ENCODE measurements at places on chromosomes 11 and 22.

GRCh38 chr22:50206599-50206998 is 5.8 kb downstream of the SELENOO start:
- DNase-seq = peak; percentile 87

DNA sequence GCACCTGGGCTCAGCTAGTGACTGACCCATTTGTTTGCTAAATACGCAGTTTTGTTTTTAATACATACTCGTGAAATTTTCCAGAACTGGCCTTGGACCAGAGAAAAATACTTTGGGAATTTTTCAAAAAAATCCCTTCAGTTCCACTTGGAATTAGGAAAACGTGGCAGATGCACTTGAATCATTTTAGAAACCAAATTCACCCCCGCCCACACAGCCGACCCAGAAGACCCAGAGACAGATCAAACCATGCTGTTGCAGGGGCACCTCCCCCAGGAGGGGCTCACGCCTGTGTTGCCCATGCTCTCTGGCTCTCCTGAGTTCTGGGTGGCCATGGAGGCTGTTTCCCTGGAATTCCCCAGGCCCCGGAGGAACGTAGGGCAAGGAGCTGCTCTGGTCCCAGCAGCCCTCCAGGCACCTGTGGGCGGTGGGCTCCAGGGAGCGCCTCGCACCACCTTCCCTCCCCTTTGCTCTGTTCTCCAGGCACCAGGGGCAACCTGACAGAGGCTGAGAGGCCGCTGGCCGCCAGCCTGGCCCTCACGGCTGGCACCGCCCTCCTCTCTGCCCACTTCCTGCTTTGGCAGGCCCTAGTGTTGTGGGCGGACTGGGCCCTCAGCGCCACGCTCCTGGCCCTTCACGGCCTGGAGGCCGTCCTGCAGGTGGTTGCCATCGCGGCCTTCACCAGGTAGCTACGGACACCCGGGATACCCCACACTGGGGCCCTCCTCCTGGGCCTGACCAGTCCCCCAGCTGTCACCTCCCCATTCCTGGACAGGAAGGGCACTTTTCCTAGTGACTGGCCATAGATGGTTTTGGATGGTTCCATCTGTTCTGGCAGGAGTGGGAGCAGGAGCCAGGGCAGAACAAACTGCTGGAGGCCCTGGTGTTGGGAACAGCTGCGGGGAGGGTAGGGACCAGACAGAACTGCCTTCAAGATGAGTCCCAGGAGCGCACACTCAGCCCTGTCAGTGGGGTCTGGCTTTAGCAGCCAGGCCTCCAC is 3.3 kb upstream of the EPS8L2 start:
- no peak for DNase-seq

DNA sequence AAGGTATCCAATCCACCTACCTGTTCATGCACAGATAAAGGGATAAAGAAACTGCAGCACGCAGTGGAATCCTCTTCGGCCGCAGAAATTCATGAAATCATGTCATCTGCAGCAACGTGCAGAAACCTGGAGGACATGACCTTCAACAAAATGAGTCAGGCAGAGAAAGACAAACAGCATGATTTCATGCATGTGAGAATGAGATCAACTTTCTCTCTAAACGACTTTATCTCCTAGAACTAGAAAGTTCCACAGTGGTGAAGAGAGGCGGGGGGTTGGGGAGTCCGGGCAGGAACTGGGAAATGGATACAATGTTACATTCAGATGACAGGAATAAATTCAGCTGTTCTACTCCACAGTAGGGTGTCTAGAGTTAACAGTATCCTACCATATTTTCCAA is 9.9 kb downstream of the RGL4 start:
- DNase-seq = no peak

- no peak for DNase-seq
These were observed 282.5 kb downstream of the TBC1D22A start for GRCh38 chr22:47044722-47045535.

GRCh38 chr11:32839308-32839707 is 9.6 kb downstream of the PRRG4 start:
- no peak for DNase-seq

DNA sequence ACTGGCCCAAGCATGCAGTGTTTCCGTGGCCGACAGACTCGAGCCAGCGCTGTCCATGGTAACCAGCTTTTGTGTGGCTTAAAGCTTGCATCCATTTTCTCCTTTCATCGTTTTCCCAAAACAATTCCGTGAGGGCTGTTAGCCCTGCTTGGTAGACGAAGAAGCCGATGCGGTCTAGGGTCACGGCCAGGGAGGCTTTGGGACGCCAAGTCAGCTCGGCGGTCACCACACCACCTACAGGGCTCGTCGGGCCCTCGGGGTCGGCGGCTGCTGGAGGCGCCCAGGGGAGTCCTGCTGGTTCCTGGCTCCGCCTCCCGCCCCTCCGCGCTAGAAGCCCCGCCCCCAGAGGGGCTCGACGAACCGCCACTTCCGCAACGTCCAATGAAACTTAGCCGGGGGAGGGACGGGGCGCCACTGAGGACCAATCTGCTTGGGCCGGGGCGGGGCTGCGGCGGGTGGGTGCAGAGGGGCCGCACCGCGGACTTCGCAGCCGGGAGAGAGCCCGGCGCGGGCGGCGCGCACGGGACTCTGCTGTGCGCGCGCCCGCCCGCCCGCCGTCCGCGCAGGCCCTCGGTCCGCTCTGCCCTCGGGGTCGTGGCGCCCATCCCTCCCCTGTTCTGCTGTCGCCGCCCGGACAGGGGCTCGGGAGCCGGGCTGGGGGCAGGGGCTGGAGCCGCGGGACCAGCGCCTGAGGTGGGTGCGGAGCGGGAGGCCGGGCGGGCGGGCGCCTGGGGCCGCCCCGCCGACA is at the start of gene TIGD3:
TIGD3 (plus strand) TSS at position 487 of the 748 bp plus-strand sequence. CDS start 1,058 bp downstream, outside the sequence.
- DNase-seq = peak; percentile 99

- DNase-seq = no peak
These were observed 89.6 kb upstream of the API5 start for GRCh38 chr11:43222215-43222614.

- DNase-seq = no peak
These were observed 39.4 kb downstream of the ZBTB16 start for GRCh38 chr11:114098927-114099326.

GRCh38 chr11:80031014-80031600 is 590.3 kb upstream of the TENM4 start:
- DNase-seq = no peak

GRCh38 chr11:21109341-21109740 is 440.0 kb downstream of the NELL1 start:
- no peak for DNase-seq

- no peak for DNase-seq
These were observed 17.4 kb downstream of the LUZP2 start for GRCh38 chr11:24514219-24514594.

GRCh38 chr22:39298241-39298987 is 21.0 kb downstream of the RPL3 start:
- no peak for DNase-seq

DNA sequence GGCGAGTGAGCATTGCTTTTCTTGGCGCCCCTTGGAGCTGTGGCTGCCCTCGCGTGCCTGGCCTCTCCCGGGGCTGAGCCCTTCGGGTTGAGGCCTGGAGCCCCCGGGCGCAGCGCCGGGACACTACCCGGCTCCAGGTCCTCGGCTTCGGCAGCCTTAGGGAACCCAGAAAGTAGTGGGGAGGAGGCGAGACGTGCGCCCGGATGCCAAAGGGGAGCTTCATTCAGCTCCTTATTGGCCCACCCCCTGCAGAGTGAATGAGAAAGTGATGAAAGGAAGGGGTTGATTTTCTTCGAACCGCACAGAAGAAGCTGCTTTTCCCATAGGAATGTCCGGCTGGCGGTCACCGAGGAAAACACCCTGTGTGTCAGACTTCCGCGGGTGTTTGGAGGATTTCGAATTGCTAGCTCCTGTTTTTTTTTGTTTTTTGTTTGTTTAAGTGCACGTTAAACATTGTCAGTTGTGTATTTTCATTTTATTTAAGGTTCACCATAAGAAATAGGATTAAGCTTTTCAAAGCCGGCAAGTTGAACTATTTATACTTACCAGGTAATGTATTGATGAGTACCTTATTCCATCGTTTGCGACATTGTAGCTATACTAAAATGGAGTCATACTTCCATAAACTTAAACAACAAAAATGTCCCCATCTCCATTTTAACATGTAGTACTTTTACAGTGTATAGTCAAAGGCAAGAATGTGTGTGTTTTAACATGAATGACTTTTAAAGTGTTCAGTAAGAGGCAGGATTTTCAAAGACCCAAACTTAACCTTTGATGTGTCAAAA is 841 bp upstream of the EIF4G2 start:
- peak; percentile 38 for DNase-seq

DNA sequence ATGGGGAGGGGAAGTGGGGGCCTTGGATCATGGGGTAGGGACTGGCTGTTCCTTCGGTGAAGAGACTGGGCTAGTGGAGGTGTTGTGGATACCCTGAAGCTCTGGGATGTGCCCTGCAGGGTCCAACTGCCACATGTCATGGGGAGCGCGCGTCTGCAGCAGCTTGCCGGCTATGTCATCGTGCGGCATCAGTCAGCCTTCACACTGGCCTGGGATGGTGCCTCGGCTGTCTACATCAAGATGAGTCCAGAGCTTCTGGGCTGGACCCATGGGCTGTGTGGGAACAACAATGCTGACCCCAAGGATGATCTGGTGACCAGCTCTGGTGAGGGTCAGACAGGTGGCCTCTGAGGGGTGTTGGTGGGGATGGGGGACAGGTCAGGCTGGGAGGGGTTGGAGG is 9.9 kb downstream of the OTOG start:
- DNase-seq = no peak

Data from 8988T (cell line).